ENCODE measurements at places on chromosomes 4 and X. TPM values are rescaled to one million over a fixed set of nuclear protein-coding genes. Genes with fewer than 3 reads are reported as not detected.

DNA sequence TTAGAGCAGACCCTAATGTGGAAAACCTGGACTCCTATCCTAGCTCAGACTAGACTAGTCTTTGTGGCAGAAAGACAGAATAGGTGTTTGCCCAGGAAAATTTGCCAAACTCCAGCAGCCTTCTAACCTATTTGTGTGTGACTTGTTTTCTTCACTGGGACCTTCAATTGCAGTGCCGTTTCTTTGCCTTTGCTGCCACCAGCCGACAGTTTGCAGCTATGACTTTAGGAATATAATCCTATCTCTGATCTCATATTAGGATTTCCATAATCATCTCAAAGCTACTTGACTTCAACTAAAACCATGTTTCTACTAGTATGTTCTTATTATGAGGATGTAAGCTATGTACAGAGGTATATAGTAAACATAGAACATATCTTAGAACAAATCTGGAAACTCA is 60.2 kb upstream of the PGAM4 start:
- peaks cover 4% of the 10 kb centered on the region for H3K4me1 ChIP-seq
- no peaks in the 10 kb centered on the region for H3K36me3 ChIP-seq
- H3K4me3 ChIP-seq = no peak overlapping the region
- H3K27ac ChIP-seq = no peak overlapping the region
- DNase-seq = peak; percentile 28

- H3K4me3 ChIP-seq = no peak overlapping the region
- no peaks in the 10 kb centered on the region for H3K4me1 ChIP-seq
- no peak overlapping the region for H3K27ac ChIP-seq
- H3K36me3 ChIP-seq = no peaks in the 10 kb centered on the region
These were observed 58.7 kb upstream of the KLF3 start for GRCh38 chr4:38605181-38605752.

Gene PAK3
- total RNA-seq = 33.2 TPM

Gene IQCM
- not detected for total RNA-seq

Gene MAMLD1
- total RNA-seq = 5.6 TPM

Measured in body of pancreas (tissue), 4 donors.